Hematopoietic multipotent progenitor cell treated with erythropoietin and hydrocortisone succinate and interleukin-3 and kit ligand, for 15 days (in vitro differentiated cells): ENCODE measurements at places on chromosomes 4 and X.
A peak's percentile ranks its signal among the peaks of the same experiment; 100 is the strongest.

- no peak for DNase-seq
These were observed 57.1 kb upstream of the NKX1-1 start for GRCh38 chr4:1463088-1463926.

DNA sequence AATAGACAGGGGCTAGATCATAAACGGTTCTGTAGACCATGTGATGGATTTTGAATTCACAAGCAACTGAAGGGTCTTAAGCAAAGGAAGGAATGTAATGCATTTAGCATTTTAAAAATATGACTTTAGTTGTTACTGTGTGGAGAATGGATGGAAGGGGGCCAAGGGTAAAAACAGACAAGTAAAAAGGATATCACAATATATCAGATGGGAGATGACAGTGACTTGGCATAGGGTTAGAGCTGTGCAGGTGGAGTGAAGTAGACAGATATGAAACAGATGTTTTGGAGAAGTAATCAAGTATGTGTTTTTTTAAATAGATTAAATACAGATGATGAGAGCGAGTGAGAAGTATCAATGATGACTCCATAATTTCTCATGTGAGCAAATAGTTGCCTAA is 1116.0 kb upstream of the TENM3 start:
- DNase-seq, result no peak

- DNase-seq, result no peak
These were observed 36.1 kb downstream of the NBDY start for GRCh38 chrX:56764975-56765791.

- DNase-seq, result no peak
These were observed 111.0 kb downstream of the FAM53A start for GRCh38 chr4:1572964-1573720.

GRCh38 chrX:138845786-138846185 is 134.3 kb upstream of the FGF13 start:
- no peak for DNase-seq

- DNase-seq, result no peak
These were observed 851 bp upstream of the RIPPLY1 start for GRCh38 chrX:106903856-106904528.

DNA sequence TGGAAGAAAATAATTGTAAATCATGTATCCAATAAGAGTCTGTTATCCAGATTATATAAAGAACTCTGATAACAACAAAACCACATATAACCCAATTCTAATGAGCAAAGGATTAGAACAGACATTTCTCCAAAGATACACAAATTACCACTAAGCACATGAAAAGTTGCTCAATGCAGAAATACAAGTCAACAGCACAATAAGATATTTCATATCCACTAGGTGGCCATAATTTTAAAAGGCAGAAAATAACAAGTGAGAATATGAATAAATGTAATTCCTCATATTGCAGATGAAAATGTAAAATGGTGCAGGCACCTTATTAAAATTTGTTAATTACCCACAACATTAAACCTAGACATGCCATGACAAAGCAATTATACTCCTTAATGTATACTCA is 73.9 kb upstream of the ZCCHC13 start:
- DNase-seq, result no peak

- no peak for DNase-seq
These were observed 222.7 kb downstream of the COL25A1 start for GRCh38 chr4:109079731-109080130.

DNA sequence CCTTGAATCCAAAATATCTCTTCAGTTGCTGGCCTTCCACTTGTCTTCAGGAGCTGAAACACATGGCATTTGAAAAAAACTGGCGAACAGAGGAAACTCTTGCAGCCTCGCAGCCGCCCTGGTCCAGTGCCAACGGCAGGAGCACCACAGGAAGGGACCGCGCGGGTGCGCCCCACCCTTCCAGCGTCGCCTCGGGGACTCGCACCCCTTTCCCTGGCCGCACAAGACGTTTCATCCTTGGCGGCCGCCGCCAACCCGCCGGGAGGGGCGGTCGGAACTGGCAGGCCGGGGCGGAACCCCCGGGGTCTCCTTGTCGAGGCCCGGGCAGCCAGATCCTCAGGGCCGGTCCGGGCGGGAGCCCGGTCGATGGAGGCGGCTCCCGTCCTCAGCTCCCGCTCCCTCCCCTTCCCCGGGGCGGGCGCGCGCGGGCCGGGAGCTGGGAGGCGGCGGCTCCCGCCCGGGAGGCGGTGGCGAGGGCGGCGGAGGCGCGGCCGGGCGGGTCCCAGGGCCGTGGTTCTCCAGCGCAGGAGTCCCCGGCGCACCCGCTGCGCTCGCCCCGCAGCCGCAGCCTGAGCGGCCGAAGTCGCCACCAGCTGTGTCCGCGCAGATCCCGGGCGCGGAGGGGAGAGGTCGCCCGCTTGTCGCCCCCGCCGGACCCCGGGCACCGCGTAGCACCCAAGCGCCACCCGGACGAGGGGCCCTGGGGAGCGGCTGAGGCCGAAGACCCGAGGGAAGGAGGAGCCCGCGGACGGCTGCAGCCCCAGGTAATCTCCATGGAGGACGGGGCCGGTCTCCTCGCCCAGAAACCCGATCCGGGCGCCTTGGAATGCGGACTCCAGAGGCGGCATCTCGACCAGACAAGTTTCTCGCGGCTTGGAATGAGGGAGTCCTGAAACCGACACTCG is 886 bp upstream of the NDST3 start:
- DNase-seq, result no peak

GRCh38 chr4:20532871-20533870 is 167.1 kb upstream of the PACRGL start:
- no peak for DNase-seq

GRCh38 chr4:2786152-2786671 is 6.7 kb upstream of the SH3BP2 start:
- no peak for DNase-seq

DNA sequence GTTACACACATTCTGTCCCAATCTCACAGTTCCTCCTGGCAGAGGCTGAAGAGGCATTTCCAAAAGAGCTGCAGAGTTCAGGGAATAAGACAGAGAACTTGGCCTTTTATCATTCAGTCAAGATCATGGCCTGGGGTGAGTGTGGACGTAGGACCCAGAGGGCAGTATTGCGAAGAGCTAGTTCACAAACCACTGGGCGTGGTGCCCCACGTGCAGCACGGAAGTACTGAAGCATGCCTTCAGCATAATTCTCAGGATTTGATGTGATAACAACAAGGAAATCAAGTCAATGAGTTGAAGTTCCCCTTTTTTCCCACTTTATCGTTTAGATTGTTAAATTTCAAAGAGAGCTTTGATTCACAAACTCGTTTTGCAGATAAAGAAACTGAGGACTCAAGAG is 117.7 kb downstream of the RELL1 start:
- no peak for DNase-seq

DNA sequence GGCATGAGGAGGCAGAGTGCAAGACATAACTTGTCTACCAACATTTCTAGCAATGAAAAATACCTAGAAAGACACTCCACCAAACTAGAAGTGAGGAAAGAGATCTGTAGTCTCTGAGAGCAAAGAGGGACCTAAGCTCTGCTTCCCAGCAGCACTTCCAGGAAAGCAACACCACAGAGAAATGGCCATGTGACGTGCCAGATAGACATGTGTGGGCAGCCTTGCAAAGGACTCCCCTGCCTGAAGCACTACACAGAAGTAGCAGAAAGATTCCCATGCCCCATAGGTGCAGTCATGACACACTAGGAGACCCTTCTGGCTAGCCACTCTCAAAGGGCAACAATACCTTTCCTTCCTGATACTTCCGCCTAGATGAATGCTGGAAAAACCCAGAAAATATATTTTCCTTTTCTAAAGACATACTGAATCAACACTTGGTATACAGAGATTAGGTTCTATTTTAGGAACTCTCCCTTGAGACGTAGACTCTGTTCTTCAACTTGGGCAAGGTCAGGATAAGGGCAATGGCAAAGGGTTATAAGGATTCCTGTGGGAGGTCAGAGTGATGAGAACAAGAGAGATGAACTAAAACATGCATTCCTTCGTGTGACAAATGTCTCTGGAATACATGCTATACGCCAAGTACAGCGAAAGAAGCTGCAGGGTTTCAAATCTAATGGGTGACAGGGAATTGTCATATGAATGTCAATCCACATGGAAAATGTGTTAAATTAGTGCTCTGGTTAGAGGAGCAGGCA is 187.5 kb upstream of the ETNPPL start:
- no peak for DNase-seq

DNA sequence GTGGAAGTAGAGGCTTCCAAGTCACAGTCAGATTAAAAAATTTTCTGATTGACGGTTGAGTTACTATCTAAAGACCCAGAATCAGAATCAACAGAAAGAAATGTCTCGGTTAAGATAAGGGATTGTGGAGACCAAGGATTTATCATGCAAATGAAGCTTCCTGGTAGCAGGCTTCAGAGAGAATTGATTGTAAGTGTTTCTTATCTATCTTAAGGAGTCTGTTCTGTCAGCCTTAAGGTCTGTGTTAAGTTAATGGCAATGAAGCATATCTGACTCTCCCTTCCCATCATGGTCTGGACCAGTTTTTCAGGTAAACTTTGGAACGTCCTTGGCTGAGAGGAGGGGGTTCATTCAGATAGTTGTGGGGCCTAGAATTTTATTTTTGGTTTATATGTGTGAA is 780.2 kb downstream of the FAM133A start:
- DNase-seq, result no peak

DNA sequence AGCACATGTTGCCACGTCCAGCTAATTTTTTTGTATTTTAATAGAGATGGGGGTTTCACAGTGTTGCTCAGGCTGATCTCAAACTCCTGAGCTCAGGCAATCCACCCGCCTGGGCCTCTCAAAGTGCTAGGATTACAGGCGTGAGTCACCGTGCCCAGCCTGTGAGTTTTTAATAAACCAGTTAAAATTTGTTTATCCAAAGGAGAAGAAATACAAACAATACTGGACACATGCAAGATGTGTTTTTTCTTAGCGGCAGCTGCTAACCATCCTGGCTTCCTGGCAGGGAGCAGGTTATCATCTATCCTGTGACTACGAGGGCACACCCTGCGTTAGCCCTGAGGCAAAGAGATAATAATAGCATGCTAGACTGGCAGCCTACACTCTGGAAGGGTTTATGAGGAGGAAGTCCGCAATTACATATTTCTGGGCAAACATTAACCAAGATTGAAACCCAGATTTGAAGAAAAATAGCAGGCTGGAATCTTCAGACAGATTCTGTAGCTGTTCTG is 191.4 kb downstream of the SPRY1 start:
- no peak for DNase-seq

- no peak for DNase-seq
These were observed 200.0 kb downstream of the TBCK start for GRCh38 chr4:106116025-106116424.

GRCh38 chr4:10104211-10104990 is 12.2 kb downstream of the WDR1 start:
- no peak for DNase-seq

GRCh38 chrX:70826715-70827114 is 81.8 kb downstream of the TEX11 start:
- no peak for DNase-seq

- no peak for DNase-seq
These were observed 18.4 kb upstream of the MAGEB17 start for GRCh38 chrX:16148896-16149295.

GRCh38 chrX:5870238-5870637 is 358.4 kb downstream of the NLGN4X start:
- DNase-seq, result no peak

- DNase-seq, result no peak
These were observed 355.0 kb downstream of the PPP1R2C start for GRCh38 chrX:42422961-42423360.

DNA sequence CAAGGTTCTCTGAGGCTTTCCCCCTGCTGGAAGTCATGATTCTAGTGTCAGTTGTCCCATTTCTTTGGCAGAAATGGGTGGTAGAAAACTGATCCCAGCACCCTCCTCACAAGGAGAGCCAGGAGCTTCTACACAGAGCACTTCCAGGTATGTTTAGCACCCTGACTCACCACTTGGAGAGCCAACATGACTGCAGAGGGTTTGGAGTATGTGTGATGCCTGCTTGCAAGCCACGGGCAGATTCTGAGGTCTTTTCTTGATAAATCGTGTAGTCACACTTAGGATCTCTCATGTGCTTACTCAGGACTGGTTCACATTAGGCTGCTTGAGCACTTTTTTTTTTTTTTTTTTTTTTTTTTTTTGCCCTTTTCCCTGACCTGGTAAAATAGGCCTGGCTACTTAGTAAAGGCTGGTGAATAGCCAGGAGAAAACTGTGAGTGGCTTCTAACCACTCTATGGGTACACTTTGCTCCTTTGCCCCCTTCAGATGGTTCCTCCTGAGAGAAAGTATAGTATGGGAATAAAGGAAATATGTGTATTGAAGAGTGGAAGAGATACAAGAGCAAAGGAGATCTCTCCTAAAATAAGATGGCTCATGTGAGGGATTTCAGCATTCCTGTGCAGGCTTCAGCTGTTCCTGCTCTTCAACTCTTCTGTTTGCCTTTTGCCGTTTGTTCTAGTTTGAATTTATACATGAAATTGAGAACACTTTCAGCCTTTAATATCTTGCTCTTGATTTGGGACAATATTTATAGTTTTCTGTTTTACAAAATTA is 103.6 kb downstream of the EMCN start:
- no peak for DNase-seq

- DNase-seq, result no peak
These were observed 31.7 kb upstream of the AREG start for GRCh38 chr4:74413265-74413664.

DNA sequence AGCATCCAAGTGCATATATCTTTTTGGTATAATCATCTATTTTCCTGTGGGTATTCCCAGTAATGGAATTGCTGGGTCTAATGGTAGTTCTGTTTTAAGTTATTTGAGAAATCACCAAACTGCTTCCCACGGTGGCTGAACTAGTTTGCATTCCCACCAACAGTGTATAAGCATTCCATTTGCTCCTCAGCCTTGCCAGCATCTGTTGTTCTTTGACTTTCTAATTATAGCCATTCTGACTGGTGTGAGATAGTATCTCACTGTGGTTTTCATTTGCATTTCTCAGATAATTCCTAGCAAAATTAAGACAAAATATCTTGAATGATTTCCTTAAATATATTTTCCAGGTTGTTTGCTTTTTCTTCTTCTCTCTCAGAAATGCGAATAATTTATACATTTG is 341.1 kb downstream of the GBA3 start:
- no peak for DNase-seq

- DNase-seq, result no peak
These were observed 3.7 kb downstream of the LIMCH1 start for GRCh38 chr4:41541687-41542094.

GRCh38 chr4:103074744-103075434 is 1.7 kb downstream of the SLC9B2 start:
- no peak for DNase-seq

GRCh38 chrX:107659768-107660167 is 31.5 kb downstream of the PRPS1 start:
- peak; percentile 45 for DNase-seq

- peak; percentile 8 for DNase-seq
These were observed at the start of the genes DHRSX and ZBED1 for GRCh38 chrX:2500803-2501558. Gene DHRSX (minus strand): TSS chrX:2500976. CDS start chrX:2500925, 51 bp downstream. Gene ZBED1 (minus strand): TSS chrX:2500976. CDS start chrX:2490719, 10,257 bp downstream.

DNA sequence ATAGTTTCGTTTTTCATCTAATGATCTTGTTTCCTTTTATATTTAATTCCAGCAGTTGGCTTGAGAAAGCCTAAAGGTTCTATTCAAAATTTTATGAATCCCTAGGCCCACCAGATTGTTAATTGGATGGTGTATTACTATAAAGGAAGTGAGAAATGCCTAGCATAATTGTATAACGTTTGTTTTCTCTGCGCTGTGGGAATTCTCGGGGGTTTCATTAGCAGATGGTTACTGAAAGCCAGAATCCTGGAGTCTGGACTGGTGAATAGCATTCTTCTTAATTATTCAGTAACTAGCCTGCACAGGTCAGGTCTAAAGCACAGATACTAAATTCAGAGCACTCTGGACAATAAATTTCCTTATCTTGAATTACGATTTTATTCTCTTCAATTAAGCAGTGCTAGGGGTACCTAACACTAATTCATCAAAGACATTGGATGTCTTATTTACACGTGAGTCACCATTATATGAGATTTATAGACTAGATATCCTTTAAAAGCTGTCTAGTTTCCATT is 459.4 kb downstream of the DTHD1 start:
- DNase-seq, result no peak
